Glutamatergic neuron (in vitro differentiated cells): ENCODE measurements at places on chromosomes 3 and 15. TPM values are rescaled to one million over a fixed set of nuclear protein-coding genes. Genes with fewer than 3 reads are reported as not detected.

The ANKUB1 gene
- not detected for total RNA-seq

The CPLX3 gene
- 0.32 TPM for total RNA-seq

The ZIC1 gene
- total RNA-seq = not detected

The CGNL1 gene
- 5.4 TPM for total RNA-seq

The SEMA3G gene
- 0.59 TPM for total RNA-seq

The SERPINI1 gene
- total RNA-seq = 66.2 TPM

The CTXND1 gene
- total RNA-seq = 0.39 TPM

The SLC30A4 gene
- 0.34 TPM for total RNA-seq

The EIF1B gene
- total RNA-seq = 130 TPM

The CX3CR1 gene
- total RNA-seq = not detected

The VILL gene
- 3.2 TPM for total RNA-seq

The SLC15A2 gene
- total RNA-seq = 0.64 TPM

The MRPL47 gene
- total RNA-seq = 45.0 TPM

The GUCA1C gene
- total RNA-seq = not detected

The TRIM69 gene
- total RNA-seq = 22.8 TPM

The GOLGA8R gene
- total RNA-seq = not detected

The CFAP91 gene
- total RNA-seq = 0.59 TPM

The ARPP21 gene
- total RNA-seq = 10.3 TPM

The SPINK8 gene
- total RNA-seq = not detected

The SLC9A9 gene
- 11.4 TPM for total RNA-seq

The DNAJA4 gene
- 2.4 TPM for total RNA-seq

The RBP2 gene
- total RNA-seq = not detected

The IMPG2 gene
- 2.4 TPM for total RNA-seq

The TMEM40 gene
- total RNA-seq = not detected

The CYP19A1 gene
- not detected for total RNA-seq

The P2RY14 gene
- not detected for total RNA-seq

The CXCR6 gene
- total RNA-seq = not detected

The KAT2B gene
- total RNA-seq = 13.6 TPM

The GJD2 gene
- total RNA-seq = 3.3 TPM

The CYP8B1 gene
- total RNA-seq = not detected

The ATP13A3 gene
- 41.6 TPM for total RNA-seq

The FOXB1 gene
- not detected for total RNA-seq

The TRIM71 gene
- 117 TPM for total RNA-seq

The GOLGA8T gene
- not detected for total RNA-seq

The COLQ gene
- total RNA-seq = 4.8 TPM

The TLR9 gene
- 0.37 TPM for total RNA-seq

The DNAH1 gene
- 8.9 TPM for total RNA-seq

The CLSTN2 gene
- 3.1 TPM for total RNA-seq

The SLC51A gene
- total RNA-seq = not detected

The PSMD2 gene
- total RNA-seq = 338 TPM
